ENCODE measurements at places on chromosomes 13 and 19. TPM values are rescaled to one million over a fixed set of nuclear protein-coding genes. Genes with fewer than 3 reads are reported as not detected.

The ZNF90 gene
- total RNA-seq, result not detected

The LGALS4 gene
- total RNA-seq, result 0.74 TPM

The JSRP1 gene
- 0.77 TPM for total RNA-seq

The METTL21C gene
- total RNA-seq, result not detected

The PDX1 gene
- total RNA-seq, result 0.10 TPM

The TPTE2 gene
- not detected for total RNA-seq

The IGFL4 gene
- total RNA-seq, result 0.52 TPM

The CGB8 gene
- total RNA-seq, result 2.6 TPM

The ZNF682 gene
- not detected for total RNA-seq

The INAFM1 gene
- 10.2 TPM for total RNA-seq

The ADPRHL1 gene
- 14.4 TPM for total RNA-seq

The KLK8 gene
- not detected for total RNA-seq

The ZNF91 gene
- 0.09 TPM for total RNA-seq

The SELENOV gene
- total RNA-seq, result not detected

The RGL3 gene
- 3.0 TPM for total RNA-seq

The ZNF419 gene
- total RNA-seq, result 6.7 TPM
